ENCODE measurements at places on chromosomes 16 and 17. TPM values are rescaled to one million over a fixed set of nuclear protein-coding genes. Genes with fewer than 3 reads are reported as not detected.
A peak's percentile ranks its signal among the peaks of the same experiment; 100 is the strongest.

DNA sequence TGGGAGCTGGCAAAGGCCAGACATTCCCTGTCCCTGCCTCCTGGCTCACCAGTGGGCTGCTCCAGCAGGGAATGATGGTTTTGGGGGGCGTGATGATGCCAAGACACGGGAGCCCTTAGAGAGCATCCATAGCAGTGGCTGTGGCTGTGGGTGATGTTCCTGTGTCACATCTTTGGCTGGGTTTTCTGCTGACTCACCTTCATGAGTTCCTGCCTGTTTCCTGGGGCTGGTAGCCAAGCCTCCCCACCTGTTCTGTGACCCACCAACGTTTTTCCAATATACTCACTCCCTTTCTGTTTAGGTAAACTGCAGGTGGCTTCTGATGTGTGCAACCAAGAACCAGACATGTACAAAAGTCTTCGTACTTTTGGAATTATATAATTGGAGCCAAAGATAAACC, 16.5 kb upstream of the NF1 start:
- no peak for DNase-seq
- no peaks in the 10 kb centered on the region for H3K36me3 ChIP-seq
- no peaks in the 10 kb centered on the region for H3K27me3 ChIP-seq
- H3K4me3 ChIP-seq = no peak overlapping the region

The KRTAP17-1 gene
- not detected for total RNA-seq

DNA sequence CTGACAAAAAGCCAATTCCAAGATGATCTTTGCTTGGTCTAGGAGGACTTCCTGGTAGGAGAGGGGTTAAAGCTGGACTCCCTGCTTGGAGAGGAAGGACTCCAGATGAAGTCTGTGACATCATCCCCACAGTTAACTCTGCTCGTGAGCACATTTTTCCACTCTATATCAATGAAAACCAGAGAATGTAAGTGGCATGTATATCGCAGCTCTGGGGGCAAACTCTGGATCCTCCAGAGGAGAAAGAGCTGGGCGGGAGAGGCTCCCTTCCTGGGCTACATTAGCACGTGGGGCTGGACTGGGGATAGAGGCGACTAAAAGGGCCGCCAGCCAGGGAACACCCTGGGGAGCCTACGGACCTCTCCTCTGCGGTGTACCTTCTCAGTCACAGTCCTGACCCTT, 34.1 kb downstream of the HIC1 start:
- H3K27me3 ChIP-seq = no peaks in the 10 kb centered on the region
- H3K4me3 ChIP-seq = no peak overlapping the region

DNA sequence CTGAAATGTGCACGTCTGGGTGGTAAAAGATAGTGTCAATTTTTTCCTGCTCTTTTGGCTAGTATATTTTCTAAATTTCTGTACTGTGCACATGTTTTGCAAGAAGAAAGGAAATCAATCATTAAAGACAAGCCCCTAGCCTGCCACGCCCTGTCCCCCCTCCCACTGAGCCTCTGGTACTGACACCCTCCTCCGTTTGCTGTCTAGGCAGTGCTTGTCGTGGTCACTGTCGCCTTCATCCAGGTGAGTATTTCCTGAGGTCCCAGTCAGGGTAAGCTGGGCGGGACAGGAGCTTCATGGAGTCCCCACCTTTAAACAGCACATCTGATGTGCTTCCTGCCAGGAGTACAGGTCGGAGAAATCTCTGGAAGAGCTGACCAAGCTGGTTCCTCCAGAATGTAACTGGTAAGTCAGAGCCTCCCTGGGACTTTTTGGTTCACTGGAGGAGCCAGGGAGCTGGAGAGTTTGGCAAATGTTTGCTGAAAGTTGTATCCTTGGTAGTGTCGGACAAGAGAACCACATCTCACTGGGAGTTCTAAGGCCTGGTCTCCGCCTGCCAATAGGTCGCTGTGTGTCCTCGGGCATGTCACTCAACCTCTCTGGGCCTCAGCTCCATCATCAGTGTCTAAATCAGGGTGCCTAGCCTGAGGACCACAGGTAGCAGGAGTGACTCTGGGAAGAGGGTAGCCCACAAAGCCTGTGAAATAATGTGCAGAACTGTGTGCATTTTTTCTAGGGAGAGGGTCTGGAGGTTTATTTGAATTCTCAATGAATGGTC, 42.2 kb downstream of the ATP2C2 start:
- no peaks in the 10 kb centered on the region for H3K36me3 ChIP-seq
- H3K27ac ChIP-seq = no peak overlapping the region
- no peaks in the 10 kb centered on the region for H3K4me1 ChIP-seq
- H3K4me3 ChIP-seq = no peak overlapping the region

The CD300LF gene
- total RNA-seq = not detected

The SLC5A2 gene
- not detected for total RNA-seq

DNA sequence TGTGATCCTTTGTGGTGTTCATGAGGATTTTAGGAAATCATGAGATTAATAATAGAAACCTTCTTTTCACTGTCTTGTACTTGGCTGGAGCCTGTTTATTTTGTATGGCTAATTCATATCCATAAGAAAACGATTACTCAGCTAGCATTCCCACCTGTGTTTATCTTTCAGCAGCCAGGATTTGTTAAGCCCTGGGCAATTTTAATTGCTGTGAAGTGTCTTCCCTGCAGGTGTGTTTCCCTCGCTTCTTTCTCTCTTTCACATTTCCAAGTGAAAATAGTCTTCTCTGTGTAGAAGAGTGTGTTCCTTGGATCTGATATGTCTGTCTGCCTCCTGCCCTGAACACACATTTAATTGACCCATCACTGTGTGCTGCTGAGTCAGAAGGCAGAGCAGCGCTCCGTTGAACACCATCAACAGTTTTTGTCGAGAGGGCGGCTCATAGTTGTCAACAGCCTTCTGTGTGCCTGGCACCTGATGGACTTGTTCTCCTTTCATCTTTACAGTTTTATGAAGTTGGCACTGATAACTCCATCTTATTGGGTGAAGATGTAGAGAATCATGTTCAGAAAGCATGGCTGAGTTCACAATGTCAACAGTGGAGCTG, 83.2 kb downstream of the SPECC1 start:
- no peak overlapping the region for H3K4me3 ChIP-seq
- no peak for DNase-seq
- no peaks in the 10 kb centered on the region for H3K27me3 ChIP-seq
- no peak overlapping the region for H3K27ac ChIP-seq

DNA sequence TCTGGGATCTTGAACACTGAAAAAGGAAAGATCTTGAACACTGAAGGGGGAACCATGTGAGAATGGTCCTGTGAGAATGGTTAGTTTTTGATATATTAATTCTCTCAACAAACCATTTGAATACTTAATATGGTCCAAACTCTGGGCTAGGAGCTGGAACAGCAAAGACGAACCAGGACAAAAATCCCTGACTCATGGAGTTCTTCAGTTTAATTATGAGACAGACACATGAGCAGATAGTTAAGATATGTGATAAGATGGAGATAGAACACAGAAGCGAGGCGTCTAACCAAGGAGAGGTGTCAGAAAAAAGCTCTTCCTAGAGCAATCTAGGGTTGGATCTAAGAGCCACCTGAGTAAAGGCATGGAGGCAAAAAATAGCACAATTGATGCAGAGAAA, 1.6 kb downstream of the CKLF start:
- H3K27ac ChIP-seq = no peak overlapping the region
- H3K4me1 ChIP-seq = peaks cover 17% of the 10 kb centered on the region
- DNase-seq = no peak
- peaks cover 7% of the 10 kb centered on the region for H3K36me3 ChIP-seq

DNA sequence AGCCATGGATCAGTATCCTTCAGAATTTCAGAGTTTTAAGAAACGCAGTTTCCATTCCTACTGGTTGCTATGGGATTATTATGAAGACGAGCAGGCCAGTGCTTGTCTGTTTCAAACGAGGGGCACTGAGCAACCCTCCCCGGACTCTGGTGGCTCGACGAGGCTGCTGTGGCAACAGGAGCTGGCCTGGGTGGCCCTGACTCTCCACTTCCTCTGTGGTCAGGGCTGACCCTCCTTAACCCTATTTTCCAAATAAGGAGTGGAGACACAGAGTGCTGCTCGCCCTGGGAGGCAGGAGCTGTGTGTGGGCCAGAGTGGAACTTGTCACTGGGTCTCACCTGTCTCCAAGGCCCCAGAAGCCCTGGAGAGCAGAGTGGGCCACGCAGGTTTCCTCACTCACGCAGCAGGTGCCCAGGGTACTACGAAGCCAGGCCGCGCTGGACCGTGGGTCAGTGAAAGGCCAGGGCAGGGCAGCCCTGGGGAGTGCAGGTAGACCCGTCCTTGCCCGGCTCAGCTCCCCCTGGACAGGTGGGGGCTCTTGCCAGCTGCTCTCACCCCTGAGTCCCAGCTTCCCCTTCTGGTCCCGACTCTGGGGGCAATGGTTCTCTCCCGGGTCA, 3.3 kb downstream of the GALNS start:
- H3K4me3 ChIP-seq = no peak overlapping the region
- no peaks in the 10 kb centered on the region for H3K36me3 ChIP-seq
- DNase-seq = no peak
- no peaks in the 10 kb centered on the region for H3K27me3 ChIP-seq

DNA sequence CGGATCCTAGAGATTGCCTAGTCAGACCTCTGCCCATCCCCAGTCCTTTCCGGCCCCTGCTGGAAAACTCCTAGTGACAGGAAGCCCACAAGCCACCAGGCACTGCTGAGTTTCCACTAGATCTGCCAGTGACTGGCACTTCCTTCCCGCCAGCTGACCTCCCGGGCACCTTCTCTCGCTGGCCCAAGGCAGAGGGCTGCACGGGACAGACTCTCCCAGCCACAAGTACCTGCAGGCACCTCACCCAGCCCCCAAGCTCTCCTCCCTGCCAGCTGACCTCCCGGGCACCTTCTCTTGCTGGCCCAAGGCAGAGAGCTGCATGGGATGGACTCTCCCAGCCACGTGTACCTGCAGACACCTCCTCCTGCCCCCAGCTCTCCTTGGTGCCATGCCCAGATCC, 66.3 kb upstream of the DOC2B start:
- H3K27ac ChIP-seq = no peak overlapping the region
- H3K4me1 ChIP-seq = no peaks in the 10 kb centered on the region
- no peaks in the 10 kb centered on the region for H3K27me3 ChIP-seq
- DNase-seq = no peak

DNA sequence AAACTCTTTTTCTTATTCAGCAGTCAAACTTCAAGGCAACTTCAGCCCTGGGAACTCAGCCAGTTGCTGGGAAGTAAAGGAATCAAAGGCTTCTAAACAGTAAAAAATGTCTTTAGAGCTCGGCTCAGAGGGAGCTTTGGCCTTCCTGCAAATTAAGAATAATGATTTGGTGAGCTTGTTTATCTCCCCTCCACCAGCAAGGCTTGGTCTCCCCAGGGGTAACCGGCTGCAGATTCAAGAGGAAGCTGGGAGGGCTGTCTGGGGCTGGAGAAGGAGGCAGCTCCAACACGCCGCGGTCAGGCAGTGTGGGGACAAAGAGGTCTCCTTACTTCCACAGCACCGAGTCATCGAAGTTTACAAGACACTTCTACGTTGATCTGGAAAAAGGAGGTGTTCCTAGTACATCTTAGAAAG, 17.7 kb upstream of the DOC2B start:
- H3K4me1 ChIP-seq = peaks cover 10% of the 10 kb centered on the region
- no peak overlapping the region for H3K27ac ChIP-seq
- H3K27me3 ChIP-seq = no peaks in the 10 kb centered on the region
- no peak for DNase-seq
- no peak overlapping the region for H3K4me3 ChIP-seq
- no peaks in the 10 kb centered on the region for H3K36me3 ChIP-seq

GRCh38 chr16:13906168-13907089, 13.5 kb upstream of the ERCC4 start:
- peaks cover 6% of the 10 kb centered on the region for H3K27me3 ChIP-seq
- H3K4me3 ChIP-seq = no peak overlapping the region
- H3K4me1 ChIP-seq = no peaks in the 10 kb centered on the region
- peak; percentile 38 for DNase-seq
- H3K36me3 ChIP-seq = no peaks in the 10 kb centered on the region
